OCI-M1 (cell line): ENCODE measurements at places on chromosomes 3 and 15.

DNA sequence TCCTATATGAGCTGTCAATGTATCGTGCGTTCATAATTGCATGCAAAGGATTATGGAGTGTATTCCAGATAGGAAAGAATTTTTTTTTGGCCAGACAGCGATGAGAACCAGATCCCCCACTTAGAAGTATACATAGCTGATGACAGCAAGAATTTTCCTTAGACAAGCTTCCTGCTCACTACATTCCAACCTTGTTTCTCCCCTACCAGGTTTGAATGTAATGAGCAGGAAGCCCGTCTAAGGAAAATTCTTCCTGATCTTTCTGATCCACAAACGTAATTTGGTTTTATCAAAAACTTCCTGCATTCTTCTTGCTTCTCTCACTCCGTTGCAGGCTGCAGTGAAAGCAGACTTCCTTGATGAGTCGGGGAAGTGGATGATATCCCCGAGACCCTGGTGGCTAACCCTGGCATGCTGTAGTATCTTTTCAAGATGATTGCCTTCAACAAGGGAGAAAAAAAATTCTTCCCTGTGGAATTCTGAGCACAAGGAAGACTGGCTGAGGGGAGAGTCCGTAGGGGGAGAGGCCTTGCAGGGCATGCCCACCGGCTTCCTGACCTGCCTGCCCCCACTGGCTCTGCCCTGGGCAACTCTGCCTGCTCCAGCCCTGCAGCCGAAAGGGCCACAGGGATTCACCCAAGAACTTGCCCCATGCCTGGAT, 243.1 kb downstream of the TLE3 start:
- DNase-seq: no peak

DNA sequence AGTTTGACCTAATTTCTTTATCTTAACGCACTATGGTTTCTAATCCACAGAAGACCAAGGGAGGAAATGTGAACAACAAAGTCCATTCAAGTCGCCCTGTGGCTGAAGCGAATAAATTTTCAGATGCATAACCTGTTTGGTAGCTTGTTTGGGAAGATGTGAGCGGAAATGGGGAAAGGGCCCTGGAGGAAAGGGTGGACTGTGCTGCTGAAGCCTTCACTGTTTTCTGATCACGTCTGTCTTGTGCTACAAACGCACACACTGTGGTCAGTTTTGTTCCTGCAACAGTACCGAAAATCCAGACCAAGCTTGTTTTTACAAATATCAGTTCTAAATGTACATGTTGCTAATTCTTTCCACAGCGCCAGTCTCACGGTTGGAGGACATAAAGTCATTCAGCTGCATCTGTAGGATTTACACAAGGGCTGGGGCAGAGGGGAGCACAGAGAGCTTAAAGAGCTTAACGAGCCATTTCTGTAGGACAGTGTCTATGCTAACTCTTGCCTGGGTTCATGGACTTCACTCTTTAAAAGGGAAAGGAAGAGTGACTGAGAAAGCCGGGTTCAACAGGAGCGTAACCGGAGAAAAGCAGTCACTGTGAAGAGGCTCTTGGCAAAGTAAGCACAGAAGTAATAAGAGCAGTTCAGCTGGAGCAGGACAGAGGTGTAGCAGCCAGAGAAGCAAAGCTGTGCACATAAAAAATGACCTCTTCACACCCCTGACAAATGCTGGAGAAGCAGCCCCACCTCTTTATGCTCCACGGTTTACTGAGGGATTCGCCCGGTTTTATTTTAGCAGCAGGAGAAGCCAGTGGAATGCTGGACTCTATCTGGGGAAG, 66.6 kb downstream of the USF3 start:
- DNase-seq: peak; percentile 5

GRCh38 chr3:33233884-33234283, 15.3 kb upstream of the SUSD5 start:
- no peak for DNase-seq

DNA sequence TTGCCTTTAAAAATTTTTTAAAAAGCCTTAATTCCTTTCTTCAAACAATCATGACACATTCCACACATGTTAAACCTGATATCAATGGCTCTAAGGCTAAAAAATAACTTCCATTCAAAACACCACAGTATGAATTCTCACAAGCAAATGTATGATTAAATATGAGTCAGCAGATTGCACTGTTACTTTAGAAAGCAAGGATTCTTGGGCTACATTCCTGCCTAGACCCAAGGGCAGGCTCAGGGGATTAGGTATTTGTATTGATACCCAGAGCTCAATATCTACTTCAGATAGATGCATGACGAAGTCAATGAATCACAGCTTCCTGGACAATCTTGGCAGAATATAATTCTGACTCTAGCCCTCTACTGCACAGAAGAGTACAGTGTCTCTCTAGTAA, 65.7 kb downstream of the RARB start:
- DNase-seq: no peak

DNA sequence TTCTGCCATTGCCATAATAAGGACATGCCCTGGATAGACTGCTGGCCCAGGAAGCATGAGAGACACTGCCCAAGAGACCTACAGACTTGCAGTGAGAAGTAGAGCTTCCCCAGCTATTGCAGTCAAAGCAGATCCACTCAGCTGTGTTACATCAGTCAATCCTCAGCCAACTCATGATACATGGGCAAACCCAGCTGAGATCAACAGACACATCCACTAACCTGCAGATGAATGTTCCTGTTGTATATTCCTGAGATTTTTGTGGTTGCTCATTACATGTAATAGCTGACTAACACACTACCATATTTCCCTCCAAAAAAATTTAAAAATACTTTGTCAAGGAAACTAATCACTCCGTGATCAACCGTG, 68.6 kb downstream of the DCLK3 start:
- DNase-seq: no peak

- DNase-seq: no peak
Observed at GRCh38 chr3:171058873-171059603, 32.5 kb upstream of the SLC2A2 start.

- no peak for DNase-seq
Observed at GRCh38 chr15:48751595-48751994, 59.3 kb downstream of the CEP152 start.

GRCh38 chr3:114454551-114455251, 160.9 kb downstream of the TIGIT start:
- peak; percentile 35 for DNase-seq

DNA sequence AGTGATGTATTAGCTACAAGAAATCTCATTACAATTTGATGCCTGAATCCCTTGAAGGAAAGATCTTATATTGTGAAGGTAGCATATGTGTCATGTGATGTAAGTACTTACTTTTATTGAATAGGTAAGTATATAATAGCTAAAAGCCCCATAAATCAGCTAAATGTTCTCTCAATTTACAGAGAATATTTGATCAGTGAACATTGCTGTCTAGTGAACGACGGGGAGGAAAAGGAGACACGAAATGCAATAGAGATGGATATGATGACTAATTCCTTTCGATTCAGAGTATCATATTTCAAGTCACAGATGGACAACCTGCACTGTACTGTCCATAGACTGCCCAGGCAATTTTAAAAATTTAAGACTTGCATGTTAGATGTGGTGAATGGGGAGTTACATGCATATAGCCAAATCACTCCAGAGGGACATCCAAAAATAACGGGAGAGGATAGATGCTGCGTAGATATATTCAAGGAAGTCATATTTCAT, 462.1 kb upstream of the CDIN1 start:
- DNase-seq: no peak

GRCh38 chr15:99423186-99424130, 142.3 kb upstream of the MEF2A start:
- DNase-seq: no peak

- DNase-seq: no peak
Observed at GRCh38 chr3:17798000-17798399, 55.6 kb upstream of the TBC1D5 start.

DNA sequence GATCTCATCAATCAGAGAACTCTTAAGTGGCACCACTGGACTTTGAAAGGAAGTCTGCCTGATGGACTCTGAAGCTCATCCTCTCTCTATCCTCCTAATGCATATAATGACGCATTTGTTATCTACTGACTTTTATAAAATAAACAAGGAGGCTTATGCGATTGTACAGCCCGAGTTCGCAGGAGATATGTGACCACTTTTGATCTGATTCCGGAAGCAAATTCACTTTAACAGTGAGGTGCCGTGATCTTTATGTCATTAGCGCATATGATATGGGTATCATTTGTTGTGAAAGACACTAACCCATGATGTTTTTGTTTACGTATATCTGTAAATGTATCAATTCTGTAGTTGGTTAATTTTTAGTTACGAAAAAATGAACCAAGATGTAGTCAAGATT, 427 bp upstream of the RNF111 start:
- DNase-seq: no peak

- no peak for DNase-seq
Observed at GRCh38 chr3:14320219-14320618, 82.2 kb upstream of the SLC6A6 start.

DNA sequence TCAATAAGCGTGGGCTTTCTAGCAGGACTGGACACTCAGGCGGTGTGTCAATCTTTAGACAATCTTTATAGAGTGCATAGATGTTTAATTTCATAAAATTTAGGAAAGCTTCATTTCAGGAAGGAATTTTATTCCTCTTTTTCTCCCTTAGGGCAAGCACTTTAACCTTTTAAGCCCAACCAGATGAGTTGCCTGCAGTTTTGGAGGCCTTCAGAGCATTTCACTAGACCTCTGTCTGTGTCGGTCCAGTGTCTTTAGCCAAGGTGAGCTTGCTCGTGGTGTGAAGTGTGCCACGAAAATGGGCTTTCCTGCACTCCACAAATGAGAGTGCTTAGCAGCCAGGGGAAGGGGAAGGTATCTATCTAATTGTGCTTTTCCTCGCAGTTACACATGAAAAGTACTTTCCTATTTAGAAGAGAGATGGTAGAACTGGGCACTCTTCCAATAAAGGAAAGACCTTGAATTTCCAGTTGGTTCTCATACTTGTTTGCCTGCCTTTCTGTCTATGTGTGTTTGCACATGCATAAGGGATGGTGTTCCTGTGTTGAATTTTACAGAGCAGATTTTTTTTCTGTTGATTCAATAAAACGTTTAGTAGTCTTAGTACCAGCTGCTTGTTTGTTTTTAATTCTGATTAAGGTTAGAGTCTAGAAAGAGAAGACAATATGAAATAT, 53.6 kb downstream of the FEZF2 start:
- no peak for DNase-seq

DNA sequence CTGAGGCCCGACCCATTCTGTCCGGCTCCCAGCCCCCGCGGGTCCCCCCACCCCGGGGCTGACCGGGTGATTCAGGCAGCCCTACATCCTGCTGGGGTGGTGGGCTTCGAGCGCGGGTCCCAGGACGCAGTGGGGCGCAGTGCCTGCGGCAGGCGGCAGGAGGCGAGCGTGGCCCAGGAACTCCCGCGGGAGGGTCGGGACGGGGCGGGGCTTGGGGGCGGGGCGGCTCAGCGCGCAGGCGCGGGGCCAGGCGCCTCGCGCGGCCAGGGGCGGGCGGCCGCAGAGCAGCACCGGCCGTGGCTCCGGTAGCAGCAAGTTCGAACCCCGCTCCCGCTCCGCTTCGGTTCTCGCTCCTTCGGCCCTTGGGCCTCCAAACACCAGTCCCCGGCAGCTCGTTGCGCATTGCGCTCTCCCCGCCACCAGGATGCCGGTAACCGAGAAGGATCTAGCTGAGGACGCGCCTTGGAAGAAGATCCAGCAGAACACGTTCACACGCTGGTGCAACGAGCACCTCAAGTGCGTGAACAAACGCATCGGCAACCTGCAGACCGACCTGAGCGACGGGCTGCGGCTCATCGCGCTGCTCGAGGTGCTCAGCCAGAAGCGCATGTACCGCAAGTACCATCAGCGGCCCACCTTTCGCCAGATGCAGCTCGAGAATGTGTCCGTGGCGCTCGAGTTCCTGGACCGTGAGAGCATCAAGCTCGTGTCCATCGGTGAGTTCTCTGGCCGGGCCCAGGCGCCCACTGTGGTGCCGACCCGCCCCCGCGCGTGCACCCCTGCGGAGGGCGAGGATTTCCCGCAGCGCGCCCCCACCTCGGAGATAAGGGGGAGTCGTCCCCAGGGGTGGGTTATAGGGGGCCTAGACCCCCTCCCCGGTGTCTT, at the start of gene FLNB:
FLNB (plus strand) TSS at position 282 of the 885 bp plus-strand sequence; CDS start at position 425, 143 bp downstream.
- peak; percentile 86 for DNase-seq

DNA sequence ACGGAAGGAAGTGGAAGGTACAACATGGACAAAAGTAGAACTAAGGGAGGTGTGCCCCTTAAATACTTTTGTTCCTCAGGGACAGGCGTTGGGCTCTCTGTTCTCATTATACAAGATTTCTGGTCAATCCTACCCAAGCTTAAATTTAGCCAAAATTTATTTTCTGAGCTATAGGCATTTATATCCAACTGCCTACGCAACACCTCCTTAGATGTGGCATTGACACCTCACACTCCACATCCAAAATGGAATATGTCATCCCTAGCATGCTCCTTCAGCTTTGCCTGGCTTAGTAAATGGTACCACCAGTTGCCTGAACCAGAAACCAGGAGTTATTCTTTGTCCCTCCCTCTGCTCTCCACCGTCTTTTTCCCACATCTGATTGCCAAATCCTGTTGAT, 26.2 kb downstream of the FANCD2OS start:
- DNase-seq: no peak

DNA sequence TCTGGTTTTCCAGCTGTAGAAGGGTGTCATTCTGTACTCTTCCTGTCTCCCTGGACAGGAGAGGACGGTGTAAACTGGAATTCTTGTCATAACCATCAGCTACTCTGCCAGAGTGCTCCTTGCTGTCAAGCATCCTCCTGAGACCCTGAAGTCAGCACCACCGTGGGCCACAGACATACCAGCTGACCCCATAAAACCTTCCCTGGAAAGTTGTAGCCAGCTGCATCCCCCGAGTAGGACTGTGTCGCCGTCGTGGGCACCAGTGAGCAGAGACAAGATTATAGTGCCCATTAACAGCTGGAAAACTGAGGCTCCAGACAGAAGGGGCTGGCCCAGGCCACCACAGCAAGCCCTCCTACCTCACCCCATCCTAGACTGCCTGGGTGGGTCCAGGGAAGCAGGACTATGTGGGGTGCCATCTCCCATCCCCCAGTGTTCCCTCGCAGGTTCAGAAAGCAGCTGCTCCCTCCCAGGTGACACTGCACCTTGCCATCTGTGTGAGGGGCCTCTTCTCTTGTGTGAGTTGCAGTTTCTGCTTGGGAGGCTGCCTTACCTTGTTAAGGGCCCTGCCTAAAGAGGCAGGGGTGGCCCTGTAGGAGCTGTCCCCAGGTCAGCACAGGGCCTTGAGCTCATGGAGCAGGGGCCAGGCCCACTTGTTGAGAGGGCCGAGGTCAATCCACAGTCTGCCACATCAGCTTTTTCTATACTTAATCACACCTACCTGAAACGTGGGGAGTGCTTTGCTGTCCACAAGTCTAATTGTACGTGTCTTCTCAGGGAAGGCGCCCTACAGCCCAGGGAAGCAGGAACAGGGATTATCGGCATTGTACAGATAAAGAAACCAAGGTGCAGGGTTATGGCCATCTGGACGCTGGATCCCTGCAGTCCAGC, 191.9 kb upstream of the LINGO1 start:
- no peak for DNase-seq

DNA sequence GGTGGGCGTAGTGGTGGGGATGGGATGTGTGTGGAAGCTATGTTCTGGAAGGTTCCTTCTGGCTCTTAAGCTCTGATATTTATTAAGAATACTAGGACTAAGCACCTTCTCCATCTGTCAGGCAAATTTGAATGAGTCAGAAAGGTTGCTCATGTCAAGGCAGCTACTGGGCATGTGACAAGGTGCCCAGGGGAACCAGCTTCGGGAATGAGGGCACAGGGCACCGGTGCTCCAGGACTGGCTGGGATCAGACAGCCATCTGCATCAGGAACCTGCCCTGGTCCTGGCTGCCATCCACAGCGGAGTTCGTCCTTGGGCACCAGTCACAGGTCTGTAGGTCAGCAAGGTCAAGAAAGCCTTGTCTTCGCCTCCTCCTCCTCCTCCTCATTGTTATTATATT, 32.5 kb downstream of the CA12 start:
- no peak for DNase-seq

- DNase-seq: peak; percentile 36
Observed at GRCh38 chr15:90664650-90665287, 52.4 kb upstream of the BLM start.
